ENCODE measurements at places on chromosomes 6 and 20. TPM values are rescaled to one million over a fixed set of nuclear protein-coding genes. Genes with fewer than 3 reads are reported as not detected.

KIFC1 gene
- 80.9 TPM for total RNA-seq

FKBP1C gene
- total RNA-seq = 3.0 TPM

PXDC1 gene
- 1.1 TPM for total RNA-seq

PGBD1 gene
- 3.8 TPM for total RNA-seq

TMEM217 gene
- 4.8 TPM for total RNA-seq

RSPO4 gene
- total RNA-seq = not detected

FOXF2 gene
- not detected for total RNA-seq

RBPJL gene
- not detected for total RNA-seq

PPP1R14C gene
- total RNA-seq = 0.23 TPM

PACSIN1 gene
- not detected for total RNA-seq

GRCh38 chr20:59661621-59662020 is 57.3 kb downstream of the PHACTR3 start:
- no peaks in the 10 kb centered on the region for H3K4me1 ChIP-seq
- H3K27ac ChIP-seq = no peak overlapping the region
- no peaks in the 10 kb centered on the region for H3K36me3 ChIP-seq
- H3K27me3 ChIP-seq = no peaks in the 10 kb centered on the region
- no peak overlapping the region for H3K4me3 ChIP-seq

- H3K4me1 ChIP-seq = peaks cover 6% of the 10 kb centered on the region
- no peak for DNase-seq
- no peak overlapping the region for H3K4me3 ChIP-seq
Measured at GRCh38 chr6:125953502-125953875, 3.1 kb upstream of the HINT3 start.

DNA sequence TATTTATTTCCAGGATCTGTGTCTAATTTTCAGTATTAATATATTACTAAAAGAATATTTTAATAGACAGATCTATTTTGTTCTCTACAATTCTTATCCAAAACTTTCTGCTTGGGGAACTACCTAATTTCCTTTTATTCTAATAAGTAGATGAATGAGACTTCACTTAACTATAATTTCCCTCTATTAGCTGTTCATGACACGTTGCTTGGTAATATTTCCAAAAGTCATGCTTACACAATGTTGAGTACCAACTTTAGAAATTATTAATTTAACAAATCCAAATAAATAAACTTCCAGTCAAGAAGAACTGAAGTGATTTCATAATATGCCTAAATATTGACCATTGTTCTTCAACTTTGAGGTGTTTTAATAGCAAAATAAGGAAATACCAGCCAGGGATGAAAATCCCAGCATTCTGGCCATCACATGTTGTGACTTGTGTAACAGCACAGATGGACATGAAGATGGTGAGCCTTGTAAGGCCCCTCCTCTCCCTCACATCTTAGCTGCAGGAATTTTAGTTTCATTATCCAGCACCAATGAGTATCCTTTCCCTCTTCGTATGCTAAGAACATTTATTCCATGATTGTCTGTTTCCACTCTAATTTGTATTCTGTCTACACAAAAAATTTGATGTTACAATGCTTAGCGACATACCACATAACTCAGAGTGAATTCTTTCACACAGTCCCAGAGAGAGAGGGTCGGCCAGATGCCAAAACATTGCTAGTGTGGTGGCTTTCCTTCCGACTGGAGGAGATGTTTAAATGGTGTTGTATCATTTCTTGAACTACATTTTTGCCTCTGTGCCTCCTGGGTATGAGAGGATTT is 137.5 kb downstream of the FOXA2 start:
- DNase-seq = no peak
- no peak overlapping the region for H3K27ac ChIP-seq
- H3K36me3 ChIP-seq = no peaks in the 10 kb centered on the region
- H3K27me3 ChIP-seq = no peaks in the 10 kb centered on the region
- no peaks in the 10 kb centered on the region for H3K4me1 ChIP-seq

GRCh38 chr20:49510562-49511122 is 28.2 kb upstream of the KCNB1 start:
- no peak overlapping the region for H3K27ac ChIP-seq
- peaks cover 6% of the 10 kb centered on the region for H3K27me3 ChIP-seq
- no peak for DNase-seq
- no peak overlapping the region for H3K4me3 ChIP-seq

GRCh38 chr6:105568751-105569150 is 165.9 kb upstream of the PREP start:
- H3K27ac ChIP-seq = no peak overlapping the region
- DNase-seq = no peak
- no peaks in the 10 kb centered on the region for H3K36me3 ChIP-seq
- peaks cover 25% of the 10 kb centered on the region for H3K4me1 ChIP-seq

DNA sequence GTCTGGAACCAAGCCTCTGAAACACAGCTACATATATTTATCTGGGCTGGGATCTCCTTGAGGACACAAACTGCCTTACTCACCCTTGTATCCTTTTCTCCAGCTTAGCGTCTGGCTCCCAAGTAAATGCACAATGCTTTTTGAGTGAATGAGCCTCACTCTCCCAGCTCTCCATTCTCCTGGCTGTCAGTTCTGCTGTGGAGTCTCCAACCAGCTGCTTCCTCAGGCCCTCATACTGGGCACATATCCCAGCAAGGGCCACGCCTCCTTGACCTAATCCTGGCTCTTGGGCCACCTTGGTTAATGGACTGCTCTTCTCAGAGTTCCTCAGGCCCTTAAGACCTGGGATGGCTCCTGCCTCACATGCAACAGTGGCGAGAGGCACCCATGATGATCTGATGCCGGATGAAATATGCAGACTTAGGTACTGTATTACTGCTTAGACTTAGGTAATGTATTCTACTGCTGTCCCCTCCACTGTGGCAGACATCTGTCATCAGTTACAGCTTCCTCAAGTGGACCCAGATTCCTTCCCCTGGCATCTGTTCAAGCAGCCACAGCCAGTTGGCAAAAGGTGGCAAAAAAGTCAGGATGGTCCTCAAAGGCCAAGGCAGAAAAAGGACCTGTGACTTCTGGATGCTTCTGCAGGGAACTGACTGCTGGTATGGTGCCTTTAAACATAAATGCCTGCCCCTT is 16.5 kb downstream of the SNHG17 start:
- H3K4me3 ChIP-seq = no peak overlapping the region
- no peak overlapping the region for H3K27ac ChIP-seq
- H3K36me3 ChIP-seq = peaks cover 82% of the 10 kb centered on the region
- peaks cover 6% of the 10 kb centered on the region for H3K4me1 ChIP-seq
- H3K27me3 ChIP-seq = no peaks in the 10 kb centered on the region

DNA sequence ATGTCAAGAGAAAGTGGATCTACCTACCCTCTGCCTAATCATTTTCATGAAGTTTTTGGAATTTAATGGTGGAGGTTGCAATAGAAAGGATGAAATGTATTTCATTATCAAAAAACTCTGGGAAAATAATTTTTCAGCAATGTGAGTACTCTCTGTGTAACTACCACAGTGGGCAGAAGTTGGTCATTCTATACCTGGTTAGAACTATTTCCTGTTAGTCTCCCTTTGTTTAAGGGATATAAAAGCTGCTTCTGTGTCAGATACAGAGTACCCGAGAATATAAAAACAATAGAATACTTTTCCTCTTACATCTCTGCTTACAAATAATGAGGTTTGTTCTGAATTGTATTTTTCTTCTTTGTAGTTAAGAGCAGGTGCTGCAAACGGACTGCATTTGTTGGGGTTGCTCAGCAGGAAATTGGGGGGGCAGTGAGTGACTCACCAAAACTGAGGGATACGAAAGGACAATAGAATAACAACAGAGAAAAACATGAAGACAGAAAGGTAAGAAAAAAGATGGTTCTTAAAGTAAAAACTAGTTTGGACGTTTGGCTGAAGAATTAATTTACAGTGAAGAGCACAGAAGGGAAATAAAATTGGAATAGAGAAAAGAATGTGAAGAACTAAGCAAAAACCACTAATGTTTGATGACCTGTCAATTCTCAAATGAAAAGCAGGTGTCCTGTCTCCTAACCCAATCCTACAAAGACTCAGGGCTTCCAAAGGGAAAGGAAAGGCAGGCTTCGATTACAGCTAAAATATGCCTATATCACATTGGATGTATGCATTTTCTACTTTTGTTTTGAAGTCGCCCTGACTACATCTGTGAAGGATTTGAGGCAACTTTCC is 703.1 kb downstream of the RFPL4B start:
- no peak overlapping the region for H3K4me3 ChIP-seq
- H3K27me3 ChIP-seq = no peaks in the 10 kb centered on the region
- H3K27ac ChIP-seq = no peak overlapping the region
- H3K36me3 ChIP-seq = no peaks in the 10 kb centered on the region
- H3K4me1 ChIP-seq = no peaks in the 10 kb centered on the region
- DNase-seq = no peak

GRCh38 chr6:163620670-163621330 is 206.3 kb downstream of the QKI start:
- no peak overlapping the region for H3K4me3 ChIP-seq
- DNase-seq = no peak
- H3K27ac ChIP-seq = no peak overlapping the region
- no peaks in the 10 kb centered on the region for H3K36me3 ChIP-seq

DNA sequence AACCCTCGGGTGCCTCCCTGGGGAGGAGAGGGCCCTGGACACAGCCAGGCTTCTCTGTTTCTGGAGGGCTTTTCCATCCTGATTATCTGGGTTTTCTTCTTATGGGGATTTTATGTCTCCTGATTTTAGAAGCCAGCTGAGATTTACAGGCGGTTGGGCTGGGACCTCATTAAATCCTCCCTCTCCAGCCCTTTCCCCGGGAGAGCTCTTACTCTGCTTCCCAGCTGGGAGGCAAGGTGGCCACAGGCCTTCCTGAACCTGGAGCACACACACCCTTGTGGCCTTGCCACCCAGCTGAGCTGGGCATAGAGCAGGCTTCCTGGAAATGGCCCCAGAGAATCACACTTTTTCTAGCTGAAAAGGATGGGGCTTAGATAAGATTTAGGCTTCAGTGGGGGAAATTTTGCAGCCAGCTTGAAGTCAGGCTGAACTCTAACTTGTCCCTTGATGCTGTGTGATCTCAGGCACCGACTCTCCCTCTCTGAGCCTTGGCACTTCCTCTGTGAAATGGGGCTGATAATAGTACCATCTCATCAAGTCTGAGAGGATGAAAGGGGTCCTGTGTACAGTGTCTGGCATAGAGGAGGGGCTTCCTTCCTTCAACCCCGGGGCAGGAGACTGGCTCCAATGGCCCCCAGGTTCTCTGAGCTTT is 16.6 kb downstream of the VSTM2L start:
- H3K4me3 ChIP-seq = no peak overlapping the region
- DNase-seq = no peak
- H3K27me3 ChIP-seq = peaks cover 15% of the 10 kb centered on the region
- no peak overlapping the region for H3K27ac ChIP-seq
- peaks cover 12% of the 10 kb centered on the region for H3K4me1 ChIP-seq
- no peaks in the 10 kb centered on the region for H3K36me3 ChIP-seq

DNA sequence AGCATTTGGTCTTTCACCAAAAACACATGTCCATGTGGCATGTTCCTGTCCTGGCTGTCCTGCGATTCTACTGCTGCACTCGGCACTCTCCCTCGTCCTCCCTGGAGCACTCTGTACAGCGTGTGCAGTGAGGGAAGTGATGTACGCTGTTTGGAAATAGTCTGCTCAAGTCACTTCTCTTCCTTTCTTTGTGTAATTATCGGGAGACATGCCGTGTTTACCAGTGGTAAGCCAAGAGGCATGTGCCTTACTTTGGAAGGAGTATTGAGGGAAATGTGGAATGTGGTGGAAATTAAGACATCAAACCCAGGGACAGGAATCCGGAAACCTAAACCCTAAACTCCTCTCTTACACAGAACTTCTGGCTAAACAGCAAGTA is 268.5 kb upstream of the FOXQ1 start:
- no peaks in the 10 kb centered on the region for H3K4me1 ChIP-seq
- H3K36me3 ChIP-seq = no peaks in the 10 kb centered on the region
- peaks cover 16% of the 10 kb centered on the region for H3K27me3 ChIP-seq
- no peak overlapping the region for H3K4me3 ChIP-seq
- DNase-seq = no peak

GRCh38 chr6:21586740-21587178 is 6.8 kb upstream of the SOX4 start:
- H3K27ac ChIP-seq = no peak overlapping the region
- H3K4me3 ChIP-seq = peak overlapping the region; percentile 93
- peaks cover 13% of the 10 kb centered on the region for H3K4me1 ChIP-seq
- no peak for DNase-seq
- H3K27me3 ChIP-seq = peaks cover 39% of the 10 kb centered on the region
- H3K36me3 ChIP-seq = no peaks in the 10 kb centered on the region

GRCh38 chr20:23180451-23180921 is 94.4 kb upstream of the CD93 start:
- H3K36me3 ChIP-seq = no peaks in the 10 kb centered on the region
- H3K4me1 ChIP-seq = no peaks in the 10 kb centered on the region
- peaks cover 2% of the 10 kb centered on the region for H3K27me3 ChIP-seq
- H3K27ac ChIP-seq = no peak overlapping the region

DNA sequence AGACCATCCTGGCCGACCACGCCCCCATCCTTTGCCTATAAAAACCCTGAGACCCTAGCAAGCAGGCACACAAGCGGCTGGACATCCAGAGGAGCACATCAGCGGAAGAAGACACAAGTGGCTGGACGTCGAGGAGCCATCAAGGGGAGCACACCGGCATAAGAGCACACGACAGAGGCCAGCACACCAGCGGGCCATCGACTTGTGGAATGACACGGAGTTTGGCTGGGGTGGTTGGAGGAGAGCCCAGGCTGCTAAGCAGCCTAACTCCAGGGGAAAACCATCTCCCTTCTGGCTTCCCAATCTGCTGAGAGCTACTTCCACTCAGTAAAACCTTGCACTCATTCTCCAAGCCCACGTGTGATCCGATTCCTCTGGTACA is 44.8 kb upstream of the BCLAF1 start:
- no peak for DNase-seq
- no peaks in the 10 kb centered on the region for H3K36me3 ChIP-seq
- H3K4me1 ChIP-seq = no peaks in the 10 kb centered on the region
- H3K4me3 ChIP-seq = no peak overlapping the region

- no peaks in the 10 kb centered on the region for H3K4me1 ChIP-seq
- no peak overlapping the region for H3K4me3 ChIP-seq
- no peaks in the 10 kb centered on the region for H3K27me3 ChIP-seq
- H3K27ac ChIP-seq = no peak overlapping the region
Measured at GRCh38 chr6:66735106-66735890, 1028.3 kb upstream of the EYS start.

GRCh38 chr6:72873433-72873832 is 251.6 kb downstream of the KCNQ5 start:
- H3K36me3 ChIP-seq = no peaks in the 10 kb centered on the region
- DNase-seq = no peak
- H3K27ac ChIP-seq = no peak overlapping the region
- no peaks in the 10 kb centered on the region for H3K4me1 ChIP-seq
- H3K4me3 ChIP-seq = no peak overlapping the region
